ENCODE measurements at places on chromosomes 11 and 22.

DNA sequence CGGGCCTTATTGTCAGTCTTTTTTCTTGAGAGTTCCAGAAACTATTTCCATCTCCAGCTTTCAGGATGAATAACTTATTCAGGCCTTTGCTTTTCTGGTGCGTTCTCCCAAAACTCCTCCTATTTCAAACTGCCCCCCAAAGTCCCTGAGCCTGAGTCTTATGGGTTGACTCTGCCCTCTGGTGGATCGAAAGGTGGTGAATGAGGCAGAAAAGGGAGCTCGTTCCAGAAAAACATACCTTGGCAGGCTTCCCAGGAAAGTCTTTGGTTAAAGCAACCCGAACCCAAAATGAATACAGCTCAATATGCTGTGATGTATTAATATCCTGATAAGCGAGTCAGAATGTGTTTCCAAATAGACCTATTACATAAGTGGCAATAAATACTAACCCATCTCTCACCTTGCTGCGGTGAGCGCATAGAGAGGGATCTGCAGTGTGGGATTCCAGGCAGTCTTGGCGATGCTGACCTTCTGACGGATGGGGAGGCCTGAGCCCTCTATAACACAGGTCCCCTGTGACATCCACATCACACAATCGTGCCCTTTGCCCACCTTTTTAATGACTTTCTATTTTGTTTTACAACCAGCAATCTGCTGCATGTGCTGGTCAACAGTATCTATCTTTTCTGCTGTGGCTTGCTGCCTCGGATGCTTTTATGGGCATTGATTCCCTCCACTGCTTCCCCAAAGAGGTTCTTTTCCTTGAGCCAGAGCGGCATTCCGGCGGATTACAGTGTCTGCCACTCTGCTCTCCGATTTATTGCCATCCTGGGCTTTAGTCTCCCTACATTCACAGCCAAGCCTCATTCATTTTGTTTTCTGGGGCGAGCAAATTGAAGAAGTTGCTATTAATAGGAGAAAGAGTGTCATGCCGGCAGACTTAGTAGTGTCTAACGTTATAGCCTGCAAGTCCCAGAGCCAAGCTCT lies 756.8 kb downstream of the NTM start:
- peak; percentile 27 for DNase-seq

DNA sequence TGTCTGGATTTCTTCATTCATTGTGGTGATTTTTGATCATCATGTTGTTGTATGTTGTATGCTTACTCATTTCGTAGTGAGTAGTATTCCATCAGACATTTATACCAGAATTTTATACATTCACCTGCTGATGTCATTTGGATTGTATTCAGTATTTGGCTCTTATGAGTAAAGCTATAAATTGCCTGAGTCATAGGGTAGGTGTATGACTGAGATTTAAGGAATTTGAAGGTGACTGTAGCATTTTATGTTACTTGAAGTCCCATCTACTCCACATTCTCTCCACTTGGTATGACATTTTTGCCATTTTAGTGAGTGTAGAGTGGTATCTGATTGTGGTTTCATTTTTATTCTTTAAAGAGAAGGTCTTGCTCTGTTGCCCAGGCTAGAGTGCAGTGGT lies 548.2 kb downstream of the TBC1D22A start:
- DNase-seq = no peak

GRCh38 chr11:95989780-95990179 lies 65.9 kb upstream of the MTMR2 start:
- DNase-seq = no peak

GRCh38 chr11:2448661-2449547 lies 4.1 kb downstream of the KCNQ1 start:
- DNase-seq = no peak

All from activated CD8-positive, alpha-beta T cell treated with anti-CD3 and anti-CD28 coated beads, Interleukin-2, amount 10 ng/mL, durations not matched to agents 7 days and 5 days (primary cell).